Forelimb muscle (tissue), 1 donor: ENCODE measurements at places on chromosomes 12 and 14.

GRCh38 chr12:25072906-25073650 is 121.9 kb downstream of the DNAI7 start:
- DNase-seq = no peak

- no peak for DNase-seq
Measured at GRCh38 chr14:25537846-25538455, 488.0 kb upstream of the STXBP6 start.

GRCh38 chr14:33676135-33676566 is 274.7 kb downstream of the EGLN3 start:
- no peak for DNase-seq

- DNase-seq = no peak
Measured at GRCh38 chr14:101965181-101965544, 790 bp downstream of the DYNC1H1 start.

DNA sequence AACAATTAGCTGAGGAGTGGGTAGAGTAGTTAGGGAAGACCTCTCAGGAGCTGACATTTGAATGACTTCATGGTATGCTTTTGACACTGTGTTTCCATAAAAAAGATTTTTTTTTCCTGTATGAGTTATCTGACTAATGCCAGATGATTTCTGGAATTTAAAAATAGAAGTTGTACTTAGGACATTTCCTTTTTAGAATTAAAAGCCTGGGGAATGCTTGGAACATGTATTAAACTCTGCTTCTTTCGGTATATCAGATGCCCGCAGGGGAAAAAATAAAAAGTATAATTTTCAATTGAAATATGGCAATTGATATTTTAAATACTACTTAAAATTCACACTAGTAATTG is 41.1 kb downstream of the BRMS1L start:
- DNase-seq = no peak

DNA sequence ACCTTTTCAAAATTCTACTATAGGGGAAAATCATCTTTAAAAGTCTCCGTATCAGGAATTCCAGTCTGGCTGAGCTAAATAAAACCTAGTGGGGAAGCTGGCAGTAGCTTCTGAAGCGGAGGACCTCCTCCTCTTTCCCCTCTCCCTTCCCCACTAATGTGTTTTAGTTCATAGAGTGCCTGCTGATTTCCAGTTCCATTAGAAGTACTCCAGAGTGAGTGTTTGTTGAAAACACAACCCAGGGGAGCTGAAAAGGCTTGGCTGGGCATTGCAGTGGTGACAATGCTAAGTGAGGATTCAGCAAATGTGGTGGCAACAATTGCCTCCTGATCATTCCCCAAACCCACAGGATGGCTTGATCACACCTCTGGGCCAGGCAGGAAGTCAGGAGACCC is 144.2 kb upstream of the FRMD6 start:
- DNase-seq = no peak

DNA sequence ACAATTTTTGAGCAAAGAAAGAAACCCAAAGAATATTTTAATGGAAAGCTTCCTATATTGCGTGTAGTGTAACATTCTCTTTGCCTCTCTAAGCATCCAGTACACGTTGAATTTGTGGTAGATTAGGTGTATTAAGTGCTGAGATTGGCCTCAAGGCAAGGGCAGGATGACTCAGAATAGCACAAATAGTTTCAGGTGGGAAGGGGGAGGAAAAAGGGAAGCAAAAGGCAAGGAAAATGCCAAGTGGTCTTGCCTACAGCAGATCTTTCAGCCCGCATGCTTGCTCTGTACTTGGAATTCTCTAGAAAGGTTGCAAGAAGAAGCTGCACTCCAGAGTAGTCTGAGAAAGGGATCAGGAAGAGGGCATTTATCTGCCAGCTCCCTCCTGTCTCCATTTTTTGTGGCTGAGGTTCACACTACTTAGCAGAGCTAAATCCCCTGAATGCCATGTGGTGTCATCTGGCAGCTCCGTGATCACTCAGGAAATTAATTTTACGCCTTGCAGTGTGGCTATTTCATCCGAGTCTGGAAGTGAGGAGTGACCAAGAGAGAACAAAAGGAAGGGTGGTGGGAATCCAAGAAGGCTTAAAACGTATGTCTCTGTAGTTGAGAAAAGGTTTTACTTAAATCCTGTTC is 28.5 kb downstream of the CDKN1B start:
- DNase-seq = no peak

- no peak for DNase-seq
Measured at GRCh38 chr14:75156901-75157300, 19.5 kb downstream of the TMED10 start.

DNA sequence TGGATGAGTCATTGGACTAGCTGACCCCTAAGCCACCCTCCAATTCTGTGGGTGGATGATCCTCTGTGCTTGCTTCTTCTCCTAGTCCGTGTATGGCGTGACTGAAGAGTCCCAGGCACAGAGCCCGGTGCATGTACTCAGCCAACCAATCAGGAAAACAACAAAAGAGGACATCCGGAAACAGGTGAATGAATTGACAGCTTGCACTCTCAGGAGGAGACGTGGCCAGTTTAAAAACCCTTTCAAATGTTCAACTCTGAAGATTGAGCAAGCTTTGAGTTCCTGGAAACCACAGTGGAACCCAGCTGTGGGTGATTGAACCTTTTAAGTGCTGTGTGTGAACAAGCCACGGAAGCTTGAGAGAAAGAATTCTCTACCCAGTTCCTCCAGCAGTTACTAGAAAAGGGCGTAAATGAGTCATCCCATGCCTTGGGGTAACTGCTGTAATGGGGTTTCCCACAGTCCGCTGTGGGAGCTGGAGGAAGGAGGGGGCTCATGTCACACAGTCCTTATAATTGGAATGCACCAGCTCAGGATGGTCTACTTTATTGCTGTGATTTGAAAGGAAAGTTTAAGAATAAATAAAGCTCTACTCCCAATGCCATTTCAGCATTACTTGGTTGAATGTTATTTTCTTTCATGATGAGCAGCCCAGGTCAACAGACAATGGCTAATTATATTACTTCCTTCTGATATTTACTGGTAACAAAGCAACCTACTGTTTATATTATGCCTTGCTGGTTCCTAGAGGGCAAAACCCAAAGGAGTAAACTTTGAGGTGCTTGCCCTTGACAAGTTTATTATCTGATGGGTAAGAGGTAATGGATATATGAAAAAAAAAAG is 417.0 kb downstream of the DPF3 start:
- DNase-seq = no peak

- DNase-seq = peak; percentile 70
Measured at GRCh38 chr12:53299454-53300180, at the start of gene MYG1. Gene MYG1 (plus strand): TSS chr12:53299695. CDS start chr12:53299738, 43 bp downstream.

GRCh38 chr14:50600849-50601248 is 40.9 kb downstream of the ATL1 start:
- no peak for DNase-seq

DNA sequence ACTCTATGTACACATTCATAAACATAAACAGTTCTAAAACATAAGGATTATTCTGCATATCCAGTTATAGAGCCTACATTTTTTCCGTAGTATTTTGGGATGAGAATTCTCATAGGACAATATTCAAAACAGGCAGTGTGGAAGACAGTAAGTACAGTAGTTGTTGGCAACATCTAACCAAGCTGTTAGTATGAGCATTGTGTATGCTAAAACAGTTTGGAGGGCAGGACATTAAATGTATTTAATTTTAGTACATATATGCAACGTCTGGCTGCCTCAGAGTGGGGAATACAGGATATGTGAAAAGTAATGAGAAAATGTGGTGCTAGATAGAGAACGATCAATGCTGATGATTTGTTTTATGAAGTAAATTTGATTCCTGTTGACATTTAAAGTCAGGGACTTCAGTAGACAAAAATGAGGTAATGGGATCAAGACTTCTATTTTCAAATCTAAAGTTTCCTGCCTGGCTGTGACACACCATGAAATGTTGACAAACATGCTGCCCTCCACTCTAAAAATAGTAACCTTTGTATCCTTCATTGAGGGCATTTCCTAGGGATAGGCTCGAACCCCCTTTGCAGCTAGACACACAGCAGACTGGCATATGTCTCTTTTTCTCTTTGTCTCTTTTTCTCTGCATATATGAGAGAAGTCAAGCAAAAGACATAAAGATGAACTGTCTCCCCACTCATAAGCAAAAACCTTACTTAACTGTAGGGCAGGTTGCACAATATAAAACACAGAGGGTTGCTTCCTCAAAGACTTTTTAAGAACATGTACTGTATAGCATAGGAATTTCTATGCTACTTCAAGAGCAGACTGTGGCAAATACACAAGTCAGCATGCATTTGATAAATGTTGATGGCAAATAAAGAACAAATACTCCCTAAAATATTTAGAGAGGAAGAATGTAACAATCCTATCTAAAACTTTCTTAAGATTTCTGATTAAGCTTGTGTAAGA is 75.5 kb upstream of the GTF2A1 start:
- DNase-seq = no peak

- DNase-seq = no peak
Measured at GRCh38 chr14:99671235-99672224, 12.6 kb upstream of the CYP46A1 start.

GRCh38 chr14:104343690-104344640 is 205.6 kb downstream of the KIF26A start:
- no peak for DNase-seq

- DNase-seq = no peak
Measured at GRCh38 chr12:94158666-94159065, 10.3 kb downstream of the PLXNC1 start.

GRCh38 chr14:35940291-35940690 is 114.2 kb downstream of the BRMS1L start:
- no peak for DNase-seq

- no peak for DNase-seq
Measured at GRCh38 chr12:25702553-25702952, 149.5 kb upstream of the LMNTD1 start.

- no peak for DNase-seq
Measured at GRCh38 chr12:115166698-115167315, 482.8 kb upstream of the TBX3 start.

GRCh38 chr14:59897757-59898383 is 22.1 kb upstream of the LRRC9 start:
- no peak for DNase-seq

DNA sequence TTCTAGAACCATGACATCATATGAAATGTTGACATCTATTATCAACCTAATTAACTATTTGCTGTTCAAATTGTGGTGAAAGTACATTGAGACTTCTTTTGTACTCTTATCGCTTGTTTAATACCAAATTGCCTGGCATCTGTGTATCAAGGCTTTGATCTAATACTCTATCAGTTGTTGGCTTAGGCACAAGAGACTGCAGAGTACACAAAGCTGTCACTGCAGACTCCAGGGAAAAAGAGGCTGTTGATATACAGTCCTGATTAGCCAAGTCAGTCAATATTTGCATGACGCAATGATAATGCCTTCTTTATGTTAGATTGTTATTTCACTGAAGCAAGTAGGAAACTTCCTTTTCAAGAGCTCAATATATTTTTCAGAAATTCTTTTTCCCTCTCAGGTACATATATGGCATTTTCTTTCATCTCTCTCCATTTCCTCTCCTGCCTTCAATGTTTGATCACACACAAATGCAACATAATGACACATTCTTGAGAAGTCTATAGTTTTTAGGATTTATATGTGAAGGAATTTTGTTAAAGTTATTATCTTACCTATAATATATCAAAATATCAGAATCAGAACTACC is 32.3 kb upstream of the PTCSC3 start:
- DNase-seq = no peak

GRCh38 chr12:66280561-66280960 is 21.7 kb upstream of the HELB start:
- DNase-seq = no peak

DNA sequence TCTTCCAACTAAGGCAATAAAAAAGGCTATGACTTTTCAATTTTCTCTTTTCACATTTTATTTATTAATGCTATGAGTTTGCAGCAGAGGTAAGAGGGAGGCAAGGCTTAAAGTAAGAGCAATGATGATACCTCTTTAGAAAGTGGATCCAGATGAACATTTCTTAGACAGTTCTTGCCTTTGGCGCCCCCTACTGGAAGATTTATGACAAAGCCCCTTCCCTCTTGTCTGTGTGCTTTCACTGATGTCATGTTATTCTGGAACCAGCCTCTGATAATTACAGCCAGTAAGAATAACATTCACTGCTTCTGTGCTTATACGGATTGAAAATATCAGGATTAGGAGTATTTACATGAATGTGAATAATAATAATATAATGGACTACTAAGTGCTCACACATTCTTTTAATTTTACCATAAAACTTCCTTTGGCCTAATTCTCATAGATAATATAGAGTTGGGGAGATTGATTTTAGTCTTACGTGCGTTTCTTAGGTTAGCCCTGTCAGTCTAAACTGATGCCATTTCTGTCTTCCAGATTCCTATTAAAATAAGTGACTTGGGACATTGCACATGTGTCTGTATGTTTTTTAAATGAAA is 1929.9 kb upstream of the SEL1L start:
- no peak for DNase-seq

DNA sequence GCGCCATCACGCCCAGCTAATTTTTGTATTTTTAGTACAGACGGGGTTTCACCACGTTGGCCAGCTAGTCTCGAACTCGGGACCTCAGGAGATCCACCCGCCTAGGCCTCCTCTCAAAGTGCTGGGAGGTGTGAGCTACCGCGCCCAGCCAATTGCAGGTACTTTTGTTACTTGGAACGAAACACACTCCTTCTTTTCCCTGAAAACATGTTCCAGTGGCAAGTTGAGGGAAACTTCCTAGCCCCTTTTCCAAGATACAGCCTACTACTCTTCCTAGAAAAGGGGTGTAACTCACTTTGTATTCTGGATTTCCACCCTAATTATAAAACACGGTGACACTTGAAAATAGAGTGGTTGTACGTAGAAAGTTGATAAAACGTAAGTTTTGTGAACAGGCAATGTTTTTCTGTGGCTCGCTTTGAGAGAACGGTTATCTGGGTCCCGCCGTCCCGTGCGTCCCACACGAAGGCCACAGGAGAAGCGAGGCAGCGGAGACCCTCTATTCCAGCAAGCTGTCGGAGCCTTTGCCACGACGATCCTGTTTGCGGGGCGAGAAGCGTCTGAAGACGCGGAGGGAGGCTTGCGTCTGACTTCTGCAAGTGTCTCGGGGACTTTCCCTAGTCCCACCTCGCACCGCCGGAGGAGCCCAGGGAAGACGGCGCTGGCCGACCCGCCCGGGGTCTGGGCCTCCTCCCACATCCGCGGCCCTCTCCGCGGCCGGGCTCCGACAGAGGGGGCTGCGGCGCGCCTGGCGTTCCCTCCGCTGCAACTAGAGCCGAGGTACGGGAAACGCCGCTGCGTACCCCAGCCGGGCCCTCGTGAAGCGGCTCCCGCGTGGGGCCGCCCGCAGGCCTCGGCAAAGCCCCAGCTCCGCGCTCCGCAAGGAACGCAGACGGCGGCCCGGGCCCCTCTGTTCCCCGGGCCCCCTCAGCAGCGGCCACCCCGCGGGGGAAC is 745 bp downstream of the CDCA4 start:
- DNase-seq = no peak

GRCh38 chr12:123270214-123271000 is 1.2 kb downstream of the CDK2AP1 start:
- DNase-seq = no peak

- DNase-seq = no peak
Measured at GRCh38 chr14:23409966-23410635, 2.0 kb upstream of the MYH6 start.

DNA sequence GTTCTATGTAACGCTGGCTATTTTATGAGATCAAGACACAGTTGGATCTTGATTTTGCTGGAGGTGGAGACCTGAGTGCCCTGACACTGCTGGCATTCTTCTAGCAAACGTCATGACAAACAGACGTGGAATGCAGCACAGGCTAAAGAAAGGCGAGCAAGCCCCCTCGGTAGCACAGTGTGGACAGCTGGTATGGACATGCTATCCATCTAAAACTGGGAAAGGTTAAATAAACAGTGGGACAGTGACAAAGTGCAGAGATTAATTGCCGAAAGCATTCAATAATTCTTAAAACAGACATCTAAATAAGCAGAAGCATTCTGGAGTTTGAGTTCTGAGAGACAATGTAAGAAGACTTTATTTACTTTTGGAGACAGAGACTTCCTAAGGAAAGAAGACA is 237.2 kb downstream of the FBXL14 start:
- DNase-seq = no peak
